ENCODE measurements at places on chromosomes 12 and 14. TPM values are rescaled to one million over a fixed set of nuclear protein-coding genes. Genes with fewer than 3 reads are reported as not detected.

DHH gene
- not detected for total RNA-seq

PRH2 gene
- 0.32 TPM for total RNA-seq

EIF5 gene
- total RNA-seq, result 122 TPM

ITFG2 gene
- total RNA-seq, result 21.2 TPM

EXOC3L4 gene
- total RNA-seq, result under 0.01 TPM

CACNA2D4 gene
- total RNA-seq, result 0.97 TPM

FAM90A1 gene
- total RNA-seq, result not detected

MRPL52 gene
- 82.5 TPM for total RNA-seq

FAM216A gene
- total RNA-seq, result 11.0 TPM

GPD1 gene
- total RNA-seq, result under 0.01 TPM

NXPH4 gene
- 1.6 TPM for total RNA-seq

ASCL1 gene
- not detected for total RNA-seq

TGFB3 gene
- 7.7 TPM for total RNA-seq

Data from fibroblast of villous mesenchyme (primary cell).